ENCODE measurements at places on chromosomes 3 and 15. TPM values are rescaled to one million over a fixed set of nuclear protein-coding genes. Genes with fewer than 3 reads are reported as not detected.

The FANCD2OS gene
- total RNA-seq = not detected

The GOLGA8T gene
- total RNA-seq = 0.65 TPM

The KBTBD13 gene
- total RNA-seq = 8.4 TPM

The SV2B gene
- total RNA-seq = 3.5 TPM

The TOPAZ1 gene
- total RNA-seq = not detected

The LOXL1 gene
- 15.9 TPM for total RNA-seq

The TMEM40 gene
- total RNA-seq = 4.2 TPM

The GABRA5 gene
- not detected for total RNA-seq

The SPTBN5 gene
- 3.5 TPM for total RNA-seq

The COLQ gene
- 1.7 TPM for total RNA-seq

The THOC7 gene
- total RNA-seq = 79.1 TPM

The SERPINI2 gene
- not detected for total RNA-seq

The CPNE4 gene
- total RNA-seq = 41.0 TPM

The ZNF662 gene
- 4.1 TPM for total RNA-seq

The GREM1 gene
- total RNA-seq = not detected

The CHRFAM7A gene
- 2.0 TPM for total RNA-seq

The SLC51B gene
- total RNA-seq = not detected

The TM4SF1 gene
- total RNA-seq = 124 TPM

The KLHL40 gene
- total RNA-seq = not detected

The STARD9 gene
- total RNA-seq = 7.2 TPM

The SAMD7 gene
- total RNA-seq = not detected

The FGF12 gene
- 340 TPM for total RNA-seq

The DBR1 gene
- total RNA-seq = 7.1 TPM

The TRIM71 gene
- total RNA-seq = not detected

The TRPM1 gene
- not detected for total RNA-seq

The UTS2B gene
- 0.65 TPM for total RNA-seq

The ELL3 gene
- 1.5 TPM for total RNA-seq

The CD80 gene
- total RNA-seq = not detected

The TMC3 gene
- not detected for total RNA-seq

The ADCY5 gene
- 232 TPM for total RNA-seq

The FBXO40 gene
- 182 TPM for total RNA-seq

The GPR171 gene
- total RNA-seq = 0.24 TPM

The P2RY12 gene
- 1.4 TPM for total RNA-seq
